ENCODE measurements at places on chromosomes 5 and 9.

GRCh38 chr9:37424686-37425297 is 2.3 kb downstream of the GRHPR start:
- DNase-seq = no peak

DNA sequence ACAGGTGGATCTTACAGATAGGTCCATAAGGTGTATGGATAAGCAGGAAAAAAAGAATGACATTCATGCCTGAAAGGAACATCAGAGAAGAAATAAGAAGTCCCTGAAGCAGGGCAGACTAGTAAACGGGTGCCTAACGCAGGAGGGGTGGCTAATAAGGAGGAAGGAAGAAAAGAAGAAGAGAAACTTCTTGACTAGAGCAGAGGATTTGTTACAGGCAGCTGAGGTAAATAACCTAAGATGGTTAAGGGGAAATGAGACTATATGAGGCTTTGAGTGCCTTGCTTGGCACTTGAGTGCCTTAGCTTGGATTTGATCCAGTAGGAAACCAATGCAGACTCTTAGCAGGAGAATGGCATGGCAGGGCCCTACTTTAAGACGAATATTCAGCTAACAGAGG is 313.5 kb upstream of the PDE4D start:
- DNase-seq = no peak

DNA sequence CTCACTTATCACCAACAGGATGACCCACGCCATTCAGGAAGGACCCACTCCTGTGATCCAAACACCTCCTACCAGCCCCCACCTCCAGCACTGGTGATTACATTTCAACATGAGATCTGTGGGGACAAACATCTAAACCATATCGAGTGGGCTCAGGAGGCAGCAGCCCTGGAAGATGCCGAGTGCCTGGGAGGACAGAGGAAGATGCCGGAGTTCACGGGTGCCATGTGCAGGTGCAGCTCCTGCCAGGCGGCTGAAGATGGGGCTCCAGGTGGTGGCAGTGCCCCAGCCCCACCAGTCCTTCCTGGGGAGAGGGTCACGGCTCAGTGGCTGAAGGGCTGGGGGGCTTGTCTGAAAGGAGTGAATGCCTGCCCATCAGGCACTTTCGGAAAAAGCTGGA is 6.1 kb upstream of the CEP72 start:
- DNase-seq = no peak

- DNase-seq = no peak
Measured at GRCh38 chr9:731474-731873, 110.0 kb upstream of the DMRT1 start.

DNA sequence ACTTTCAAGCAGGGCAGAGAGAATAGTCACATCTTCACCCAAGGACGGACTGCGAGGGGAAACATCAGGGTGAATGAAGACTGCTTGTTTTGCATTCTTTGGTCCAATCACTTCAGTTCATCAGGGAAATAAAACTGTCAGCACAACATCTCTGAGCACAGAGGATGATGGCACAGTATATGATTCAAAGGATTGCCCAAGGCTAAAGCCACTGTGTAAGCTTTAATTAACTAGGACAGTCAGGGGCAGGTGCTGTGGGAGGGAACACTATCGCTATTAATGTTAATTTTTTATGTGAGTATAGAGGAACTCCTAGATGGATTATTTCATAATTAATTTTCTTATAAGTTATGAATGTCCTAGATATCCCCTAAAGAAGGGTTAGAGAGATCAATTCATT is 112.1 kb downstream of the BASP1 start:
- DNase-seq = no peak

DNA sequence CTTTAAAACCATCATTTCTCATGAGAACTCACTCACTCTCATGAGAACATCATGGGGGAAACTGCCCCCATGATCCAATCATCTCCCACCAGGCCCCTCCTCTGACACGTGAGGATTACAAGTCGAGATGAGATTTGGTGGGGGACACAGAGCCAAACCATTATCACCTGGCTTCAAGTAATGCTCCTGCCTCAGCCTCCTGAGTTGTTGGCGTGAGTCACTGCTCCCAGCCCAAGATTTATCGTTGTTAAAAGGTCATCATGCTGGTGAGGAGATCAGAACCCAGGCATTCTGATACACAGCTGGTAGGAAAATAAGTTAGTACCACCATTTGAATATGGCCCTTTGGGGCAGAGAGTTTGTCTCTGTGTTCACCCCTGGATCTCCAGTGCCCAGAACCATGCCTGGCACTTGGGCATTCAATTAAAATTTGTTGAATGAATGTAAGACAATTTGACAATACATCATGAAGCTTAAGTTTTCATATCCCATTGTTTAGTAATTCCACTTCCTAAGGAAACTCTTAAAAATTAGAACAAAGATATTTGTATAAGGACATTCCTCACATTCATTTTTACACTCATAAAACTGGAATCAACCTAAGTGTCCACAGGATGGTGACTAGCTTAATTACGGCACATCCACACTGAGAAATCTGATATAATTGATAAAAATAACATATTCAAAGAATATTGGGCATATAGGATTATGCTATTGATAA is 58.0 kb upstream of the COL15A1 start:
- DNase-seq = no peak
